Epithelial cell of proximal tubule (primary cell): ENCODE measurements at places on chromosomes 5 and 9. TPM values are rescaled to one million over a fixed set of nuclear protein-coding genes. Genes with fewer than 3 reads are reported as not detected.

The OR1Q1 gene
- total RNA-seq = not detected in 2 replicates

The MYMK gene
- total RNA-seq = not detected in 2 replicates

The SLC36A3 gene
- total RNA-seq = not detected in 2 replicates

The DMGDH gene
- total RNA-seq = 0.80 and 1.9 TPM in 2 replicates

The PTGR1 gene
- total RNA-seq = 82.3 and 124 TPM in 2 replicates

The MED10 gene
- total RNA-seq = 28.3 and 38.3 TPM in 2 replicates

The IL5 gene
- total RNA-seq = not detected in 2 replicates

The CTSL gene
- 80.9 and 88.4 TPM in 2 replicates for total RNA-seq

The MRPL50 gene
- 10.2 and 15.5 TPM in 2 replicates for total RNA-seq

The ZNF782 gene
- 3.9 and 5.1 TPM in 2 replicates for total RNA-seq

The SPOCK1 gene
- 6.4 and 31.4 TPM in 2 replicates for total RNA-seq

The CDH12 gene
- total RNA-seq = not detected in 2 replicates

The FRRS1L gene
- 0.14 and 0.69 TPM in 2 replicates for total RNA-seq

The SOHLH1 gene
- total RNA-seq = not detected in 2 replicates

The SHISAL2B gene
- not detected in 2 replicates for total RNA-seq

The CBY3 gene
- not detected in 2 replicates for total RNA-seq

The ACTL7A gene
- not detected in 2 replicates for total RNA-seq

The SPINK7 gene
- total RNA-seq = not detected in 2 replicates

The CLIC3 gene
- total RNA-seq = 2.2 and 2.4 TPM in 2 replicates

The NEUROG1 gene
- total RNA-seq = not detected in 2 replicates

The DNAI1 gene
- 0.06 TPM in 1 of 2 replicates, not detected in the other for total RNA-seq

The CCL27 gene
- not detected in 2 replicates for total RNA-seq

The TAF11L10 gene
- not detected in 2 replicates for total RNA-seq

The TOR2A gene
- total RNA-seq = 13.0 and 15.0 TPM in 2 replicates

The EIF4E1B gene
- total RNA-seq = not detected in 2 replicates

The ANKRD55 gene
- total RNA-seq = not detected in 2 replicates

The PTGDS gene
- not detected in 2 replicates for total RNA-seq

The ARHGEF28 gene
- total RNA-seq = 58.2 and 72.1 TPM in 2 replicates

The PCDHGA10 gene
- total RNA-seq = 0.58 and 1.9 TPM in 2 replicates

The FCN2 gene
- total RNA-seq = not detected in 2 replicates

The TMEM174 gene
- total RNA-seq = not detected in 2 replicates

The TERT gene
- total RNA-seq = 0.07 TPM in 1 of 2 replicates, not detected in the other

The FRMD3 gene
- 1.4 and 2.4 TPM in 2 replicates for total RNA-seq
